Epithelial cell of umbilical artery (primary cell): ENCODE measurements at places on chromosomes 4 and X. TPM values are rescaled to one million over a fixed set of nuclear protein-coding genes. Genes with fewer than 3 reads are reported as not detected.

The CNGA1 gene
- 0.32 TPM in 1 of 2 replicates, not detected in the other for total RNA-seq

The NMU gene
- not detected in 2 replicates for total RNA-seq

The CTAG1A gene
- not detected in 2 replicates for total RNA-seq

The USP17L22 gene
- total RNA-seq: not detected in 2 replicates

The IL2RG gene
- not detected in 2 replicates for total RNA-seq

The PLK4 gene
- 15.6 and 21.1 TPM in 2 replicates for total RNA-seq

The POU3F4 gene
- total RNA-seq: not detected in 2 replicates

The REPS2 gene
- 1.3 and 1.5 TPM in 2 replicates for total RNA-seq
